AG04449 (cell line): ENCODE measurements at places on chromosomes 7 and 10.

- DNase-seq: no peak
Observed at GRCh38 chr10:26621243-26621888, 76.1 kb upstream of the PDSS1 start.

DNA sequence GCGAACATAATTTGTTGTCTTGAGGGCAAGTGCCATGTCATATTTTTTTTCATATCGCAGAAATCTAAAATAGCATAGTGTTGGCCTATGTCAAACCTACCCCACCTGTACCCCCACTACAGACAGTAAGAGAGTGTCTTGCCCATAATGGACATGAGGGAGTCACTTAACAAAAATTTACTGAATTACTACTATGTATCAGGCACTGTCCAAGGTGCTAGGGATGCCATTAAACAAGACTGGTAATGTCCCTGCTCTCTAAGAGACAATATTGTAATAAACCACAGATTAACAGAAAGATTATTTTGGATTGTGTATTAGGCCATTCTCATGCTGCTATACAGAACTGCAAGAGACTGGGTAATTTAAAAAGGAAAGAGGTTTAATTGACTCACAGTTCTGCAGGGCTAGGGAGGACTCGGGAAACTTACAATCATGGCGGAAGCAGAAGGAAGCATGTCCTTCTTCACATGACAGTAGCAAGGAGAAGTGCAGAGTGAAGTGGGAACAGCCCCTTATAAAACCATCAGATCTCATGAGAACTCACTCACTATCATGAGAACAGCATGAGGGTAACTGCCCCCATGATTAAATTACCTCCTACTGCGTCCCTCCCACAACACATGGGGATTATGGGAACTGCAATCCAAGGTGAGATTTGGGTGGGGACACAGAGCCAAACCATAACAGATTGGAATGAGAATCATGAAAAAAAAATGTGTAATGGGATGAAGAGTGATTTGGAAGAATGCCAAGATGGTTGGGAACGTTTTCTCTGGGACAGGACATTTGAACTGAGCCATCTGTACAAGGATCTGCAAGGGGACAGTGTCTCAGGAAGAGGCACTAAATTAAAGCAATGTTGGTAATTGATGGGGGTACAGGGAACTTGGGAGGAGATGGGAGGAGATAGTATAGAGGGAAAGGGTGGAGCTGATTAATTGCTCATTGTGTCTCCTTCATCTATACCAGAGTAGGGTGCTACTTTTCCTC lies 108.5 kb downstream of the FAM107B start:
- DNase-seq: no peak

GRCh38 chr7:112172870-112173567 lies 33.2 kb downstream of the DOCK4 start:
- no peak for DNase-seq

DNA sequence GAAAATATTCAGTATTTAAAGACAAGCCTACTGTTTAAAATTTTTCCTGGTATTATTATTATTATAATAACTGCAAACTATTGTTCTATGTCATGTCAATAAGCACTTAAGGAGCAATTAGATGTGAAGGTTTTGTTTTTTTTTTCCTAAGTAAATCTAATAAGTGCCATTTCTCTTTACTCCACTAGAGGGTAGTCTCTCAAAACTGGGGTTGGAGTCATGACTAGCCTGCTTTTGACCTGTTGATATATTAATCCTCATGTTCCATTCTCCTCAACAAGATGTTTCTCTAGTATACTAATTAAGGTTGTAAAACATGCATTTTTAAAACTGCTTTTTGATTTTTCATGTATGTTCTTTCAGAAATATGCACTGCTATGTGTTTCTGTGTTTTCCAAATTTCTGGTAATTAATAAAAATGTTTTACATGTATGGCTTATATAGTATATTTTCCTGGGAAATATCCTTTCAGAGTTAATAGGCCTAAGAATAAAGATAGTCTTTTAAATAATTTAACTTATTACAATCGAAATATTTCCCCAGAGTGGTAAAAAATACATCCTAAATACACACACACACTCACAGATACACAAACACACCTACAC lies 1.0 kb upstream of the LRRN3 start:
- no peak for DNase-seq
